ENCODE measurements at places on chromosomes 5 and 9.

DNA sequence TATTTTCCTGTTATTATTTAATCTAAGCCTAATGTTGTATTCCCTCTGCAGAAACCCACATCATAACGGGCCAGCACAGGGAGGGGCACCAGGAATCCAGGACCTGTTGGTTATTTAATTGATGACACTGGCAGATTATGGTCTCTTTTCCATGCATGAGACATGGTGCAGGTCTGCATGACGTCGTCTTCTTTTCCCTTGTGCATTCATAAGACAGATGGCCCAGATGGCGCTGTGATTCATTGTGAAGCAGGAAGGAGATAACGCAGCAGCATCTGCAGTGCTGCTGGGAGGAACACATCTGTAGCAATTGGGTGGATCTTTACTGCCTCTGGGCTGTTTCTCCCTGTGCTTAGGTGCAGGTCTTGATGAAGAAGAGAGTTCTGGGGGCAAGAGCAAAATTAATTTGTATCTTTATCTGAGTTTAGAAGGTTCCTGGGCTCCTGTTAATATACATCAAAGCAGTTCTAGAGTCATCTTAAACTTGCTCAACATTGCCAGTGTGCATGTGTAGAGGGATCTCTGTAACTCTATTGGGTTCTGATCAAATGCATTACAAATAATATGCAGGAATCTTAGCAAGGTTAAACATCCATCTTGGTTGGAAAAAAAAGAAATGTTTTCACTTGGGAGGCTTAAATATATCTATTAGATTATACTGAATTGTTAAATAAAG is 176.1 kb downstream of the PCSK1 start:
- peak; percentile 11 for DNase-seq

- DNase-seq = no peak
These were observed 59.6 kb upstream of the NFIL3 start for GRCh38 chr9:91483189-91483691.

- no peak for DNase-seq
These were observed 95.0 kb downstream of the MUSK start for GRCh38 chr9:110763568-110763967.

- no peak for DNase-seq
These were observed 225.1 kb downstream of the ARRDC3 start for GRCh38 chr5:91158011-91158410.

GRCh38 chr9:16884373-16884772 is 13.9 kb upstream of the BNC2 start:
- DNase-seq = no peak

- no peak for DNase-seq
These were observed 14.1 kb downstream of the DUSP1 start for GRCh38 chr5:172756764-172757393.

DNA sequence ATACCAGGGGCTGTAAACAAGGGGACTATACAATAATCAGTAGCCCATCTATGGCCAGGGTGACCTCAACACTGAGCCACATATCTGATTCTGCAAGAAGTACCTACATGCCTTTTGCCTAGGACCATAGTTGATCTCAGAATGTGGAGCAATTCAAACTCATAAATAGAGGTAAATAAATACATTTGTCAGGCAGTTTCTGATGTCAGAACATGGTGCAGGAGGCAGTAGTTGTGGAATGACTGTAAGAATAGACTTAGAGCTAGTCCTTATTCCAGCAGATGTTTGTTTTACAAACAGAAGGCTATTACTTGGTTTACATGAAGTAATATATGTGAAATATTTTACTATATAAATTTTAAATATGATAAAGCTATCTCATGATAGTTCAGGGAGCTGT is 330.7 kb upstream of the DAB2 start:
- no peak for DNase-seq

DNA sequence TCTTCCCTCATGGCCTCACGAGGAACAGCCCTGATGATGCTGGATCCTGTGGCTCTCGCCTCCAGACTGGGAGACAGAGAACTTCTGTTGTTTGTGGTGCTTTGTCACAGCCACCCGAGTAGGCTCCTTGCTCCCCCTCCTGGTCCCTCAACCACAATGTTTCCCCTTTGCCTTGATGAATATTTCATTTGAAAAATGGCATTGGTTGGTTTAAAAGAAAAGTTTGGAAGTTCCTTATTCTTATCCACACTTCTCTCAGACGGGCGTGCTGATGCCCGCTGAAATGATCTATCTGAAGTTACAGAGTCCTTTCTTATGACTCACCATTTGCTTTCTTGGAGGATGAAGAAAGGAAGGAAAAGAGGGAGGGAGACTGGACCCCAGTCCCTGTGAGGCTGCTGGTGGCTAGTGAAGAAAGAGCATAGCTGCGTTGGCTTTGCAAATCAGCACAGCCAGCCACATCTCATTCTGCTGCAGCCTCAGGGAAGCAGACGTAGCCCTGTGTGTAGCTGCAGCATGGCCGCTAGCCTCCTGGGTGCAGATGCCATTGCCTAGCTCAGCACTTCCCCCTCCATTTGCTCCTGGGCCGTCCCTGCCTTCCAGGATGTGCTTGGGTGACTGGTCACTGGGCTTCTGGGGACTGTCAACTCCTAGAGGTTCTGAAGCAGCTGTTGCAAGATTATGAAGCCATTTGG is 185.9 kb downstream of the ERCC6L2 start:
- peak; percentile 39 for DNase-seq

- peak; percentile 37 for DNase-seq
These were observed 202.1 kb downstream of the SNX18 start for GRCh38 chr5:54719384-54720283.

- DNase-seq = peak; percentile 61
These were observed 53.2 kb upstream of the FBXW11 start for GRCh38 chr5:172059661-172060100.

DNA sequence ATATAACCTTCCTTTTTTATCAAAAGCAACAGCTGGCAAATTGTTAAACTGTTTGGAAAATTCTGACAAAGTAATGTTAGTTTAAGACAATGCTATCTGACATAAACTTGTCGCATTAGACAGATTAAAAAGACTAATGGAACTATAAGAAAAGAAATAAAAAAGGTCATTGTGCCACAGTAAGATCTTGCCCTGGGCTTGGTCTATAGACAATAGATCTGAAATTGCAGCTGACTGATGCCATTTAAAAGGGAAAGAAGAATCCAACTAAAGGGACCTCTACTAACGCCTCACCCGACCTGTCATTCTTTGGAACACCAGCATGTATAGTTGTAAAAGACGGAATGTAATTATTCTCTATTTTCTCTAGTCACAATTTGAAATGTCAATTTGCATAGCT is 644.4 kb upstream of the GRAMD2B start:
- no peak for DNase-seq

Data from HEK293T (cell line).